Endodermal cell (in vitro differentiated cells): ENCODE measurements at places on chromosomes 3 and 15.

GRCh38 chr3:16888785-16889607, 4.2 kb downstream of the PLCL2 start:
- DNase-seq, result no peak

DNA sequence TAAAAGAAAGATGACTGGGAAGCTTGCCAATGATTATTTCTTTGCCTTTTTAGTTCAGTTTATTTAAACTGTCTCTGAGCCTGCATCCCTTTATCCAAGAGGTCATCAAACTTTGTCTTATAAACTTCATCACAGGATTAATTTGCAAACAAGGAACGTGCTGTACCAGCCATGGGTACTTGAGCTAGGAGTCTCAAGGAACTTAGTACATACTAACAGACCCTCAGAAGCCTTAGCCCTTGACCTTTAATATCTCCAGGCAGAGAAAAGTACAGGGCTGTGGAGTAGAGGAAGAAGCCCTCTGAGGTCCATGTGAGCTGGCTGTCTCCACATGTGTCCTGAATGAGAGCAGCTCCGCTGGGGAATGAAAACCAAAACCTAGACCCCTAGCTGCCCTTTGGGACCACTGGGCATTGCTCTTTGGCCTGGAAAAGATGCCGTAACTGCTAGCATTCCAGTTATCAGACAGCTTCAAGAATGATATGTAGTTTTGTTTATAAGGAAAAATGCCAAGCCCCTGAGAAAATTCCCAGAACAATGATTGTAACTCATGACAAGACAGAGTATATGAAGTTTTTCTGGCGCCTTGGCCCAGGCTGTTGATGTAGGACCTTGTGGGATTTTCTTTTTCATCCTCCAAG, 92.1 kb downstream of the ASB7 start:
- DNase-seq, result no peak

- no peak for DNase-seq
Measured at GRCh38 chr3:107524326-107524840, 1.6 kb downstream of the BBX start.

DNA sequence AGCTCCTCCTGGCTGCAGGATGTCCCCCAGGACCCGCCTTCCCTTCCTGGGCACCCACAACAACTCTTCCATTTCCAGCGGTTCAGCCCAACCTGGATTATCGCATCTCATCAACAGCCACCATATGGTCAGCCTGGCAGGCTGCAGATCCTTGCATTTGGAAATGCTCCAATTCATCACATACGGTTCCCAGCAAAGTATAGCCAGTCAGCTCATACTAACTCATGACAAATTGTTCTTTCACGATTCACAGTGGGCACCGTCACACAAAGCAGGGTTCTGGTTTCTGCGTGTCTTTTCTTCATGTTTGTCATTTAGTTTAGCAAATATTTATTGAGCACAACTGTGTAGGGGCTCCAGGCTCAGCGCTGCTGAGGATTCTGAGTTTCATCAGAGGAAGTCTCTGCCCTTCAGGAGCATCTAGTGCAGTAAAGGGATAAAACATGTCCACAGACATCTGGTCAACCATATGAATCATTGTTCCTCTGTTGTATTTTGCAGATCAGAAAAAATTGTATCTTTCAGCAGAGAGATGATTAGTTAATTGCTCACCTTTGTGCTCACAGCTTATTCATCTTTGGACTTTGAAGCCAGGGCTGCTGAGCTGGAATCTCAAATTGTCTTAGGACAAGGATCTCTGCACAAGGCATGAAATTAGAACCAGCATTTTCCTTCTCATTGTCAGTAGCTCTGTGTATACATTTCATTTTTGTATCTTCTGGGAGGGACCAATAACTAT, 125.1 kb downstream of the GABRG3 start:
- DNase-seq, result no peak

DNA sequence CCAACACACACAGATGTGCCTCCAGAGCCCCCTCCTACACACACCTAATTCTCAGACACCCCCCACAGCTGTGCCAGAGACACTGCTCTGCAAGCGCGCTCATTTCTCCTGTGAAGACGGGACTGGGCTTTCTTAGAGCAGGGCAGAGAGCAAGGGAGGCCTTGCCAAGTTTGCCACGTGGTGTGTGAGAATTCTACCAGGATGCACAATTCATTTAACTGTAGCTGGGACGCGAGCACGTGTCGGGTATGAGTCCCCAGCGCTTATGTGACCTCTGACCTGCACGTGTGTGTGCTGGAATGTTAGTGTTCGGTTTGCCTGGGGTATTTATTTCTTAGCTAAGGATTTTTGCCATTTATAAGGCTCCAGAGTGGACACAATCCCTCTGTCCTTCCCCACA, 37.0 kb downstream of the FEM1B start:
- DNase-seq, result peak; percentile 39

DNA sequence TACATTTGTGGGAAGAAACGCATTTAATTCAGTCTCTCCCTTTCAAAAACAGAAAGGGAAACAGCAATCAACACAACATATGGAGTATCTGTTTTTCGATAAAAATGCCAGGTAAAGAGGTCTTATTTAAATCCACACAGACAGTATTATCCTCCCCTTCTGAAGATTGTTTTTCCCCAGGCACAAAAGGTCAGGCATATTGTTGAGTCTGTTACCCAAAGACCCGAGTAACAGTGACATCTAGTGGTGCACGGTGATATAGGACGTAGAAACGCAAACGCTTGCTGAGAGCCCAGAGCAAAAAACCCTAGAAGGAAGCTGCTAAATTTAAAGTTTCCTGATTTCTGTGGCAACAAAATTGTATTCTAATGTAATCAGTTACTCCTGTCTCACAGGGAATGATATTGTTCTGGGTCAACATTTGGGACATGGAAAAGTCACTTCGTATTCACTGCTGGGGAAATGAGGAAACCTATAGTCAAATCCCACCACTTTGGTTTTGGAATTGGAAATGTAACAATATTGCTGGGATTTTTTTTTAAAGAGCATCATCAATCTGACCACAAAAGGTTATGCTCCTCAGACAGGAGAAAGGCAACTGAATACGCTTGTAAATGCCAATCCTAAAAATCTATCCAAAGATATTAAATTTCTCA, 312.7 kb upstream of the CCDC54 start:
- peak; percentile 92 for DNase-seq

DNA sequence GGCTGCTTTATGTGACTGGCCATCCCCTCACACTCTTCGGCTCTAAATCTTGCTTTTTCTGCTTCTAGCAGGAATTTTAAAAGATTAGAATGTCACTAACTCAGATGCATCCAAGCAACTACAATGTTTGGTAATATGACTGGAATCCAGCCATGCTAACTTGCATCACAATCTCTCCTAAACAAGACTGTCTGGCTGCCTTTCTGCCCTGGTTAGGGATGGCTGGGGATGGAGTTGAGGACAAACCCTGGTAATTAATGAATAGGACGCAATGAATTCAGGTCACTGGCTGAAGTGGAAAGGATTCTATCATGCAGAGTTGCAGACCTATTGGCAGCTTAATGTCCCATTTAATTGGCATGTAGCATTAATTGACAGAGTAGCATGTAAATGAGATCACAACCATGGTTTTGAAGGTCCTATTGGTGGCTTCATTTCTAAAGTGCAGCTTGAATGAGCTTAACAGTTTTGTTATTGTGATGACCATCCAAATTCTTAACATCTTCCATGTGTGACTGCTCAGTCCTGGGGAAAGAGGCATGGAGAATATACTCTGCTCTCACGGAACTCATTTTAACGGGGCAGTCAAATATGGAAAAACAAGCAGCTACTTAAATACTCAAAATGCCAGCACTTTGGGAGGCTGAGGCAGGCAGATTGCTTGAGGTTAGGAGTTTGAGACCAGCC, 21.7 kb downstream of the NMNAT3 start:
- peak; percentile 17 for DNase-seq

DNA sequence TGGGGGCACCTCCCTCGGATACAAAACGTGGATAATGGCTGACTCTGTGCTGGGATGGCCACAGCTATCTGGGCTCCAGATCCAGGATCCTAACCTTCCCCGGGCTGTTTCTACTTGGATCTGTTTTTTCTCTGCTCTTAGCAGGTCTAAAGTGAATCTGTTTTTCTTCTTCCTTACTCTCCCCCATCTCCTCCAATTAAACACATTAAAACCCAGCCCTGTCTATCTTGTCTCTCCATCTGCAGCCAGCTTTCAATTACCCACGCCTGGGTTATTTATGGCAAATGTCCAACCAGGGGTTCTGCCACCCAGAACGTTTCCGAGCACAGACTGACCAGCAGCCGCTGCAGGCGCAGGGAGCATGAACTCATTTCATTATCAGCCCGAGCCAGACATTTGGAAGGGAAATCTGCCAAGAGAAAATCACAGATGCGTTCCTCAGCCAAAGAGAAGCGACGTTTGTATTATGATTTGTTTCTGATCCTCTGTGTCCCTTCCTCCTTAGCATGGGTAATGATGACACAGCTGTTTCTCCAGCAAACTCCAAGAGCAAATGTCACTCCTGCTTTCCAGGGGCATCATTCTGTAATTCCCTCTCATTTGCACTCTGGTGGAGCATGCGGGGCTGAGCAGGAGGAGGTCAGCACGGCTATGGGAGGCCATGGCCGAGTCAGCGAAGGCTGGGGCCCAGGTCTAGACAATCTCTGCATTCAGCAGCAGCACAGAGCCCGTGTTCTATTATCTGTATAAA, 42.0 kb downstream of the UMPS start:
- DNase-seq, result no peak

GRCh38 chr3:43224405-43225073, 61.8 kb upstream of the SNRK start:
- DNase-seq, result no peak

GRCh38 chr3:10286596-10287295, 6.0 kb downstream of the GHRL start:
- peak; percentile 90 for DNase-seq

DNA sequence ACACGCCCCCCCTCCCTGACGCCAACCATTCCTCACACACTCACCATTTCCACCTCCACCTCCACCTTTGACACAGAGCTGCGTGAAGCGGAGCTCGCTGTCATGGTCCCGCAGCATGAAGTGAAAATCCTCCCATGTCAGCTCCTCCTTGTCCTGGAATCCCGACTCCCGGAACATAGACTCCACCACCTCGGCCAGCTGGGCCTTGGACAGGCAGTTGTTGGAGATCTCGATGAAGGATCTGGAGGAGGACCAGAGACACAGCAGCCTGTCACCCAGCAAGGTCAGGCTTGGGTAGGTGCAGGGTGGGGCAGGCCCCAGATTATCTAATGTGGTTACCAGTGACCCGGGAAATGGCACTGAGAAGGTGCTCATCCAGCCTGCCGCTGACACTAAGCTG, 12.2 kb downstream of the DUOX2 start:
- DNase-seq, result no peak

DNA sequence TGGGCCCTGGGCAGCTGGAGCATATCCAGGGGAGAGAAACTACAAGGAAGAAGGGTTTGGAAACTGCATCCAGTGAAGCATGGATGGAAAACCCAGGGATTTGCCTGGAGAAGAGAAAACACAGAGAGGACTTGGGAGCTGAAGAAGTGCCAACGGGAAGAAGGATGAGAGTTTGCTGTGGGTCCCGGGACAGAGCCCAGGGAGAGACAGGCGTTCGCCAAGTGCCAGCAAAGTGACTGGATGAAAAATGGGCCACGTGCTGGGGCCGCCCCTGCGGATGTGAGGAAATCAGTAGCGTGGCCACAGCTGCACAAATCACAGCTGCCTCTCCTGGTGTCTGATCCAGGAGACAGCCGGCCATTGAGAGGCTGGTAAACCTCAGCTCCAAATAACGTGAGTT, 70.4 kb downstream of the HES1 start:
- DNase-seq, result no peak

DNA sequence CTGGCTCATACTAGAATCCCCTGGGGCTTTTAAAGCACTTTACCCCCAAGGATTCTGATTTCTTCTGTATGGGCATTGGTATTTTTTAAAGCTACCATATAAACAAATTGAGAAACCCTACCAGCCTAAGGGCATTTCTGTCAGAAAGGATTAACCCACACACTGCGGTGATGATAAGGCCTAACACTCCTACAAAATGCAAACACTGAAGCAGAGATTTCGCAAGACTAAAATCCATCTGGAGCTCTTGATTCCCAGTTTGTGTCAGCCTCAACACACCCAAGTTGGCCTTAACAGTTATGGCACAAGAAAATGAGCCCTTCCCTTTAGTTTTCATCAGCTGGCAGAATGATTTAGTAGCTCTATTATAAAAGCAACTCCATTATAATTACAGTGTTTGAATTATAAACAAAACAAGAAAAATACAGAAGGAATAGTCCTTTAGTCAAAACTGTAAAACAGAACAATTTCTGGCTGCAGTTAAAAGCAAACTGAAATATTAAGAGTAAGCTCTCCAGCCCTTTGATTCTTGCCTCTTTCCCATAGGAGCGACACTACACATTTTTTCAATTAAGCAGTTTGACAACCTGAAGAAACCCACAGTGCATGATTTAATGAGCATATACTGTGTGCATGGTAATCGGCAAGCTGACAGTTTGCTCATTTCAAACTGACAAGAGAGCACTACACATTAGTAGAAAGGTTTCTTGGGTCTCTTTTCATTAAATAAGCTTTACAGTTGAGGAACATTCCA, 441.2 kb downstream of the FHIT start:
- DNase-seq, result no peak

- DNase-seq, result peak; percentile 34
Measured at GRCh38 chr15:31478702-31479221, 152.1 kb downstream of the KLF13 start.

- peak; percentile 90 for DNase-seq
Measured at GRCh38 chr3:46695177-46695961, 1.9 kb upstream of the ALS2CL start.

GRCh38 chr3:22728406-22728805, 474.7 kb upstream of the UBE2E2 start:
- no peak for DNase-seq

DNA sequence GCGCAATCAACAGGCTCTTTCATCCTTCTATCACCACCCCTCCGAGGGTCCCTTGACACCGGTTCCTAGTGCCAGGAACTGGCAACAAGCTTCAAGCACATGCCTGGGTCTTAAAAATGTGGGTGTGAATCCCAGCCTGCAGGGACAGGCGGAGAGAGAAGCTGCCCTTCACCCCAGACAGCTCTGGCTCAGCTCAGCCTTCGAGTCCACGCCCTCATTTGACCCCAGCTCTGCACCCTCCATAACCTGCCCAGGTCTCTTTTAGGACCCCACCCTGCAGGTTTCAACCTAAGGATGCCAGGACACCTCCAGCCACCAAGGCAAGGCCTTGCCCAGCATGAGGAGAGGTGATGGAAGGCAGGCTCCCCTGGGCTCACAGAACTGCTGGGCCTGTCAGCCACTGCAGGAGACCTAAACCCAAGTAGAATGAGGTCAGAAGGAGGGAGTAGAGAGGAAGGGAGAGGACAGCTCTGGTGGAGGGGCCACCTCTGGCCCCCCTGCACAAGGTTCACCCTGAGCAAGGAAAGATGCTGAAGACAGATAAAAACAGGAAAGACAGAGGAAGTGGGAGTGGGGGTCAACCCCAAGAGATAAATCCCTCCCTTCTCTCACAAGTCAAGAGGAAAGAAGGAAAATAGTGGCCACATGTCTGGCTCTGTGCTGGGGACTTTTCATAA, 2.6 kb upstream of the LOXL1 start:
- no peak for DNase-seq

DNA sequence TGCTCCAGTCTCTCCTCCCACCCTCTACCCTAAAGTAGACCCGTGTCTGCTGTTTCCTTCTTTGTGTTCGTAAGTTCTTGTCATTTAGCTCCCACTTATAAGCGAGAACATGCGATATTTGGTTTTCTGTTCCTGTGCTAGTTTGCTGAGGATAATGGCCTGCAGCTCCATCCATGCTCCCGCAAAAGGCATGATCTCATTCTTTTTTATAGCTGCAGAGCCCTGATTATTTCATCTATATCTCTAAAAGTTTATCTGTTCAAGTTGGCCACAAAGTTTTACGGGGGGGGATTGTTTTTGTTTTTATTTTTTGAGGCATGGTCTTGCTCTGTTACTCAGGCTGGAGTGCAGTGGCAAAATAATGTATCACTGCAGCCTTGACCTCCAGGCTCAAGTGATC, 4.4 kb upstream of the NEO1 start:
- no peak for DNase-seq
